Neuronal stem cell (in vitro differentiated cells): ENCODE measurements at places on chromosomes 11 and 22.

GRCh38 chr11:130391711-130392110 is 36.7 kb downstream of the ADAMTS8 start:
- no peak for DNase-seq

DNA sequence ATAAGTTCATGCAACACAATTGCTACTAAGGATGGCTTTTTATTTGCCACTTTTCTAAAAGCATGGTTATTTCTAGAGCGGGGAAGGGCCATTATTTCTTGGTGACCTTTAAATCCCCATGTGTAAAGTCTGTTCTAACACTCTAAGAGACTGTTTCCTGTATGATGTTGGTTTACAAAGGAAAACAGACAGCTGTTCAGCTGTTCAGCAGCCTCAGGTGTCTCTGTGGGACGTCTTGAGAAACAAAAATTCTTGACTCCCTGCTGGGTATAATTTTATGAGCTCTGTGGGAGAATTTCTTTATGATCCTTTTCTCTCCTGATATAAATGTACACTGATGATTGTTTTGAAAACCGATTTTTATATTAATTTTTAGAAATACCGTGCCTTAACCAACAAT is 13.9 kb downstream of the MUC15 start:
- DNase-seq: no peak

DNA sequence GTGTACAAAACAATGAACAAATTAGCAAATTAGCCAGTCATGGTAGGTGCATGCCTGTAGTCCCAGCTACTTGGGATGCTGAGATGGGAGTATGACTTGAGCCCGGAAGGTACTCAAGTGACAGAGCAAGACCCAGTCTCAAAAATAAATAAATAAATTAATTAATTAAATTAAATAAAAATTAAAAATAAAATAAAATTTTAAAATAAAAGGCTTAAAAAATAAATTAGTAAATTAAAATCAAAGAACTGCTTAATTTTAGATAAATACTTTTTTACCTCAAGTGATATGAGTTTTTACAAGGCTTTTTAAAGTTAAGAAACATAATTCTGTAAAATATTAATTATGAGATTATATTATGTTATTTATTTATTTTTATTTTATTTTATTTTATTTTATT is 50.9 kb upstream of the TSPAN18 start:
- no peak for DNase-seq

GRCh38 chr22:25366408-25366807 is 147.0 kb downstream of the CRYBB2 start:
- DNase-seq: no peak

DNA sequence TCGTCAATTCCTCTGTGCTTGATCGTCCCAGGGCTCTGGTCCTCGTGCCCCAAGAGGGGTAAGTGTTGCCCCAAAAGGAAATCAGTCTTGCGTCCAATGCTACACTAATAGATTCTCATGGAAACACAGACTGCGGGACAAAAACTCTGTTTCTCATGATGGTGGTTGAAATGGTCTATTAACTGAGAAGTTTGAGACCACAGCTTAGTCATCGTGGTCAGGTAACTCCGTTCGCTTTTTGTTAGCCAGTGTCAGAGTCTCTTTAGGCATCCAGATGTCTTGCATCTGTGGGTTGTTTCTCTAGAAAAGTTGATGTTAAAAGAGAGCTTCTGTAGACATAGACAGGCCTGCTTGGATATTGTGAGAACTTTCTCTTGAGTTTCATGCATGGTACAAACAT is 104.6 kb upstream of the SORL1-AS1 start:
- DNase-seq: no peak

GRCh38 chr22:27445881-27446280 is 355.7 kb downstream of the MN1 start:
- no peak for DNase-seq

DNA sequence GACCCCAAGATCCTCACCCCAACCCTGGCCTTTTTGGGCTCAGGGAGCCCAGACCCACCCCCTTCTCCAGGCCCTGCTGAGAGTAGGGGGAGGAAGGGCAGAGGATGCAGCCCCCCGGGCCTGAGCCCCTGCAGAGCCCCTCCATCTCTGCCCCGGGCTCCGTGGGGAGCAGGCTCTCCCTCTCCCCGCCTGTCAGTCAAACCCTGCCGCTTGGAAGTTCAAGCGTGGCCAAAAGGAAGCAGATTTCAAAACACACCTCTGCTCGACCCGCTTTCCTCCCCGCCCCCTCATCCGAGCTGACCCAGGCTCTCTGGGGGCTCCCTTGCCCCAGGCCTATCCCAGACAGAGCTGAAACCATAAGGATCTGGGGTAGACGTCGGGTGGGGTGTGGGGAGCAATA is 39.0 kb upstream of the CD82 start:
- DNase-seq: no peak

GRCh38 chr11:70483917-70484316 is 85.6 kb downstream of the CTTN start:
- no peak for DNase-seq

- no peak for DNase-seq
Observed at GRCh38 chr11:67438158-67438902, 848 bp upstream of the PTPRCAP start.

- no peak for DNase-seq
Observed at GRCh38 chr11:114109206-114110090, 49.9 kb downstream of the ZBTB16 start.

DNA sequence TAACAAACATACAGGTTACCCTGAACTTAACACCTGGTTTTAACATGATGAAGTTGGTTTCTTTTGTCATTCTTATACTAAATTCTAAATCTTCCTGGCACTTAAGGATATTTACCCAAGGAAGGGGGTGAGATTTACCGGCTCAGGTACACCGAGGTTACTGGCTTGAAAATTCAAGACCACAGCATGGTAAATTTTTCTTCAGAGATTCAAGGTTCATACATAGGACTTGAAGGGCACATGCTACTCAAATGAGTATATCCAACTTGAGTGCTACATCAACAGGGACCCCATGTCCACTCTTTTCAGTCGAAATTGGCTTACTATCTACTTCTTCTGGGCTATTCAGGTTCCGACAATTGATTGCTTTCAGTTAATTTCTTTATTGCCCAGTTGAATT is 12.7 kb downstream of the SERPING1 start:
- DNase-seq: no peak

DNA sequence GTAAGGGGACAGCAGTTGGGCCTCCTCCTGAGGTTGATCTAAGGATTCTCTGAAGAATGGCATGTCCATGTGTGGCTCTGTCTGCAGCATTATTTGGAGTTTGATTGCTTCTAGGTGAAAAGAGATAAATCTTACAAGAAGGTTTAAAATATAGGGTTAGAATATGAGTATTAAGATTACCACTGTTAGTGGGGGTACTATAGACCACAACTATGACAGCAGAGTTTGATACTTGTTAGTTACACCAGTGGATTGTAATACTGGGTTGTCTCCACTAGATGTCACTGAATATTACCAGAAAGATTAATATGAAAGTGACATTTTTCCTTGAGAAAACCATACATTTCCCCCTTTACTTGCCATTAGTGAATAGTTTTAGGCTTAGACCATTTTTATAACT is 47.9 kb downstream of the ZNF280B start:
- no peak for DNase-seq

GRCh38 chr11:64919627-64920026 is 2.6 kb upstream of the ATG2A start:
- DNase-seq: no peak

DNA sequence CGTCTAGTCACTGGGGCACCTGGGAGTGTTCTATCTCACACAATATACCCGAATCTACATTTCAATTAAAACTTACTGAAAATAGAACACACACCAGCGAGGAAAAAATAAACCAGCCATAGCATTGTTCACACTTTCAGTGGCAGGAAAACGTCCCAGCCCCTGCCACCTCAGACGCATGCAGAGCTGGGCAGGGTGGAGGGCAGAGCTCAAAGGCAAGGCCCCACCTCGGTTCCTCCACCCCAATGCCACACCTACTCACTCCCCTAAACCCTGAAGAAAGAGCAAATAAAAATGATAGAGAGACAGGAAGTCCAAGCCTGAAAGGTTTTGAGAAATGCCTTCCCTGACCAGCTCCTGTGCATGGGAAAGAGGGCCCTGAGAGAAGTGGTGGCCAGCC is 14.8 kb downstream of the B3GNT6 start:
- DNase-seq: no peak

- DNase-seq: no peak
Observed at GRCh38 chr11:66692446-66692845, 14.8 kb upstream of the RBM4B start.

DNA sequence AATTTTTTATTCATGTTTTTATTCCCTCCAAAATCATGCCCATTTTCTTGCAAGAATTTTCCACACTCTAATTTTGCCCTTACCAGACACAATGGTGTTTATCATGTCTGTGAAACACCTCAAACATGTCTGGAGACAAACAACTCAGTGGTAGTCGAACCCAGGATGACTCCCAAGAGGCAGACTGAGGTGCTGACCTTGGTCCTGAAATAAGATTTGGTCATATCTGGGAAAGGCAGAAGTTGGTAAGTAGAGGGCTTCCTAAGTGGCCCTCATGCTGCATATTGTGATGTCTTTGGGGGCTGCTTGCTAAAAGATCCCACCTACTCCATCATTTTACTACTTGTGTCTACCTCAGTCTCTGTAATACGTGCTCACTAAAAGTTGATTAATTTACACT is 369.4 kb upstream of the ISX start:
- peak; percentile 56 for DNase-seq

GRCh38 chr11:45828996-45829395 is 18.3 kb upstream of the CRY2 start:
- no peak for DNase-seq

GRCh38 chr22:30843245-30843644 is 125.3 kb downstream of the MORC2 start:
- no peak for DNase-seq

- DNase-seq: no peak
Observed at GRCh38 chr11:13333456-13333957, 55.9 kb downstream of the BMAL1 start.
